ENCODE measurements at places on chromosomes 12 and 14. TPM values are rescaled to one million over a fixed set of nuclear protein-coding genes. Genes with fewer than 3 reads are reported as not detected.

Gene TSHR
- total RNA-seq = not detected

Gene GLT1D1
- total RNA-seq = 7.0 TPM

Gene REM2
- total RNA-seq = 1.4 TPM

Gene STYK1
- total RNA-seq = 0.37 TPM

Gene IL31
- not detected for total RNA-seq

DNA sequence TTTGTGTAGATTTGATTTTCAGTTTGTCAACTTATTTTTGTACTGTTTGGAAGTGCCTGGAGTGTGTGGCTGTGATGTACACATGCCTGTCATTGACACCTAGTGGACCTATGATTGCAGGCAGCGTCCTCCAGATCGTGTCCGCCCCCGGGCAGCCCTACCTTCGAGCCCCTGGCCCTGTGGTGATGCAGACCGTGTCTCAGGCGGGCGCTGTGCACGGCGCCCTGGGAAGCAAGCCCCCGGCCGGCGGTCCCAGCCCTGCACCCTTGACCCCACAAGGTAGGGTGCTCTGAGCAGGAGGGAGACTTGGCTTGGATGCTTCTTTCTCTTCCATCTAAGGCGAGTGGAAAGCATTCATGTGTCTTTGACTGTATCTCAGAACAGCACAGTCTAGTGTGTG, 75.8 kb downstream of the EP400 start:
- no peak for DNase-seq

- no peak for DNase-seq
Measured at GRCh38 chr14:52598568-52598967, 45.9 kb downstream of the GPR137C start.

GRCh38 chr12:42309996-42310395, 15.9 kb downstream of the ZCRB1 start:
- no peak for DNase-seq

GRCh38 chr14:95533391-95533821, 1.4 kb upstream of the GLRX5 start:
- no peak for DNase-seq

DNA sequence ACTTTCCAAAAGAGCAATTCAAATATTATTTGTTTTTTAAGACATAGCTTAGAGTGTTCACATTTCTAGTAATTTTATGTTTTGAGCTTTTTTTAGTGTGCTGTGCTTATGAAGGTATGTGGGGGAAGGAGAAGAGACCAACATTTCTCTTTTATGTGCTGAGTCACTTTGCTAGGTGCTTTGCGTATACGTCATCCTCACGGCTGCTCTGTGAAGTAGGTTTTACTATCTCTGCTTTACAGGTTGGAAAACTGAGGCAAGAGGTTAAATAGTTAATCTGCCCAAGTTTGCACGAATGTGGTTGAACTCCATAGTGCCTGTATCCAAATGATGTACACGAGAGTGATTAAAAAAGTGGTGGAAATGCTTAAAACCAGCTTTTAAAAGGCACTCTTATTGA, 75.9 kb downstream of the AEBP2 start:
- no peak for DNase-seq

- no peak for DNase-seq
Measured at GRCh38 chr12:70994217-70994788, 73.8 kb upstream of the PTPRR start.

- no peak for DNase-seq
Measured at GRCh38 chr12:19800884-19801283, 361.6 kb downstream of the AEBP2 start.

DNA sequence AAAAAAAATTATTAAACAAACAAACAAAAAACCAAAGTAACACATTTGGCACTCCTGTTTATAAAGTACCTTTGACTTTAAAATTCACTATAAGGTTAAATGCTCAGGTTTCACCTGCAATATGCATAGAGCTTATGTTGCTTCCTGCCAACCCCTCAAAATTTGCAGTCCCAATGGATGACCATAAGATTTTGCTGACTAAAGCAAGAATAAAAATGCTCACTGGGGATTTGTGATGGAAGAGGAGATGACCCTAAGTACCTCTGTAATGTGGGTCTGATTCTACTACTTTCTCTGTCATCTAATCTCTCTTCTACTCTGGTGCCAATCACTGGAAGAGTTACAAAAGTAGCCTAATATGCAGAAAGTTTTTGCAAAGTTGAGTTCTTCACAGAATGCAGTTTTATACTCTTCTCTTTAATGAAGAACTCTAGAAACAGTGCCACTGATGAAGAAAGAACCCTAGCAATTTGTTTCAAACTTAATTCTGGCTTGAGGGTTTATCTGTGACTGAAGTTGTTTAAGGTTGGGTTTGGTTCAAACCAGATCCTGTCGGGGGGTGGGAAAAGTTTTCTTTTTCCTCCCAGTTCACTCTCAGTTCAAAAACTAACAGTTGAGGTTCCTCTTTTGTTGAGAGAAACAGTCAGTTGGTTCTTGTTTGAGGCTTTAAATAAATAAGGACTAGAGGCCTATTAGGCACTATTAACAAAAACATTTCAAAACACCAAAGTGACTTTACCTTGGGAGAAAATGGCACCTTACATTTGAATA, 10.9 kb downstream of the WASHC3 start:
- no peak for DNase-seq

Measured in H9 (cell line).